ENCODE measurements at places on chromosomes 11 and 22. TPM values are rescaled to one million over a fixed set of nuclear protein-coding genes. Genes with fewer than 3 reads are reported as not detected.

GRCh38 chr11:73324116-73324515 lies 16.0 kb downstream of the ARHGEF17 start:
- no peak for DNase-seq

DNA sequence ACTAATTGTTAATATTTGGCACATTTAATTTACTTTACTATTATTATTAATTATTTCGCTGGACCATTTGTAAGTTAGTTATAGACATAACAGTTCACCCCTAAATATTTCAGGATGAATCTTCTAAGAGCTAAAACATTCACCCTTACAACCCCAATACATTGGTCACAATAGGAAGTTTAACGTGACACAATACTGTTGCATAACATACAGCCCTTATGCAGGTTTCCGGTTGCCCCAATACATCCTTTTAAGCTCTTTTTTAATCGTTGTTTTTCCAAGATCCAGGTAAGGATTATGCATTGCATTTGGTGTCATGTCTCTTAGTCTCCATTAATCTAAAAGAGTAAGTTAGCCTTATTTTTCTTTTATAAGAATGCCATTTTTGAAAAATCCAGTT lies 71.2 kb downstream of the HSD17B12 start:
- DNase-seq = no peak

DNA sequence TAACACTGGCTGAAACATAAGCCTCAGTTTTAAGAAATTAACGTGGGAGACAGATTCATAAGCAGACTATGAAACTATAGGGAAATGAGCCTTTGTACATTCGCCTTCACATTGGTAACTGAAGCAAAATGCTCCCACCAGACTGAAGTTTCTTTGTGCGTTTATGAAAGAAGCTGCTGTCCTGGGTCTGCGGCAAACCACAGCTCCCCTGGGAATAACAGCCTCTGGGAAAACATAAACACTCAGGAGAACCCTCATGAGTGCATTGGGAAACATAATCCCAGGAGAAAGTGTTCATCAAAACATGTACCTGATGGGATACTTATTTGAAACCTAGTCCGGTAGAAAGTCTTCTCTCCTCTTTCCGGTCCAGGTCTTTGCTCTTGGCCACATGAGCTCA lies 193.1 kb upstream of the LARGE1 start:
- no peak for DNase-seq

- no peak for DNase-seq
Measured at GRCh38 chr22:35883031-35883620, 145.5 kb downstream of the RBFOX2 start.

DNA sequence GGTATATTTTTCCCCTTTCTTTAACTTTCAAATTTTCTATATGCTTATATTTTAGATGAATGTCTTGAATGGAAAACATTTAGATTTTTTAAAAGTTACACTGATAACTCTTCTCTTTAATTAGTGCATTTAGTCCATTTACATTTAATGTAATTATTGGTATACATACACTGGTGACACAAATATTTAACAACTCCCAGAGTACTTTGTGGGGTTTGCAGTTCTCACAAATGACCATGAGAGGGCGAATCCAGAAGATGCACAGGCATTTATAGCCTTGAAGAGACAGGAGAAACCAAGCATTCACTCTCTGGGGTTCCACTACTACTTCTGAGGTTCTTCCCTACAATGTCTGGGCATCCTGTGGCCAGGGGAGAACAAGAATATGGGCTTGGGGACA lies 125.1 kb downstream of the TIMP3 start:
- no peak for DNase-seq

- DNase-seq = no peak
Measured at GRCh38 chr22:40332319-40332781, 13.9 kb upstream of the ADSL start.

DNA sequence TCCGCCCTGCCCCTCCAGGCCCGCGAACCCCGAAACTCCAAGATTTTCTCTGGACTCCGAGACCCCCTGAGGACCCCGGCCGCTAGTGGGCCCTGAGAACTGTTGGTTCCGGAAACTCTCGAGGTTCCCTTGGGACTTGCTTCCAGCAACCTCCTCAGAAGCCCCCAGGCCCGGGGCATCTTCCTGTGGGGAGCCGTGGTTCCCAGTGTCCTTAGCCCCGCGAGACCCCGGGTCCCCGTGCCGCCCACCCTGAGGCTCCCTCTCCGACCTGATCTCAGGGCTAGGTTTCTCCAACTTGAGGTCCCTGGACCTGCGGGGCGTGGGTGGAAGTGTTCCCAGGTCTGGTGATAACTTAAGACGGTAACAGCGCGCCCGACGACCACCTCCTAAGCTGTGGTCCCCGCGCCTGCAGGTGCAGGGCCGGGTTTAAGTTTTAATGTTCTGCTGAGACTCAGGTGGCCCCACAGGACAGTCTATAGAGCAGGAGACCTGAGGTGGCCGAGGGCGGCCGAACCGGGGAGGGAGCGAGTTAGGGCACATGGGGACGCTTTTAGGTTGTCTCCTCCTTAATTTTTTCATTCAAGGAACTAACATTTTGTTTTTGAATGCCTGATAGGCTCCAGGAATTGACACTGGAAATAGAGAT lies 720 bp downstream of the FAM118A start:
- DNase-seq = no peak

- no peak for DNase-seq
Measured at GRCh38 chr22:17888855-17889254, 114.6 kb upstream of the BID start.

The RBMXL2 gene
- not detected for total RNA-seq

The MMP1 gene
- total RNA-seq = not detected

The MS4A6A gene
- total RNA-seq = 42.1 TPM

The FXYD2 gene
- 1.3 TPM for total RNA-seq

All from left ventricle myocardium inferior (tissue), 1 donor.